ENCODE measurements at places on chromosomes 16 and 17.

DNA sequence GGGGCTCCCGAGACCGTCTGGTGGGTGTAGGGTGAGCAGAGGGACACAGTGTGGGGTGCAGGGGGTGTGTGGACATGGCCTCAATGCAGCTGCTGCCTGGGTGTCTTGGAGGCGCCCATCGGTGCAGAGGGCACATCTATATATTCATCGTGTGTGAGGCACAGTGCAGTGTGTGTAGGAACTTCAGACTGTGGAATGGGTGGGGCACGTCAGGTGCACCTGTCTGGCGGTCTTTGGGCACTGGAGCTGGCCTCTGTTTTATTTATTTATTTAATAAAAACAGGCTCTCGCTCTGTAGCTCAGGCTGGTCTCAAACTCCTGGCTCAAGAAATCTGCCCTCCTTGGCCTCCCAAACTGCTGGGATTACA is 16.8 kb downstream of the LASP1 start:
- no peak for DNase-seq

DNA sequence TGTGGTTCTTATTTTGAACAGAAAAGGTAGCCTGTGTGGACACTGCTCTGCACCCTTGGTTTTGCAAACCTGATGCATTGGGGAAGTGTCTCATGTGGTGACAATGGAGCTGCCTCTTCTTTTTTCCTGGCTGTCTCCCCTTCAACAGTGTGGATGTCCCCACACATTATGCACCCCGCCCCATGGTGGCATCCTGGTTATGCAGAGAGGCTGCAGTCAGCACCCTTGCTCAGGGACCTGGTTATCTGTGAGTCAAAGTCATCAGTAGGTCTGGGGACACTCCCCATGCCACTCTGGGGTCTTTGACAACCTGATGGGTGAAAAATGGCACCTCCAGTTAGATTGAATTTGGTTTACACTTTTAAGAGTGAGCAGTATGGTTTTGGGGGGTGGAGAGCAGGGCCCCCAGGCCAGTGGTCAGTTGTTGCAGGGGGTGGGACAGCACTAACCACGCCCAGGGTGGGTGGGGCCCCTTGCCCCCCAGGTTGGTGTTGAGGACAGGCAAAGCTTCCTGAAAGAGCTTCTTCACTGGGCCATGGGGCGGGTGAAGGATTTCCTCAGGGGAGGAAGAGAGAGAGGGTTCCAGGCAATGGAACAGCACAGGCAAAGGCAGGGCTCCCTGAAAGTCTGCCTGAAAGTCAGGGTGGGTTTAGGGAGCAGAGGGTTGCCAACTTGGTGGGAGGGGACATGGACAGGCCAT is 24.6 kb upstream of the KCNJ12 start:
- peak; percentile 27 for DNase-seq

DNA sequence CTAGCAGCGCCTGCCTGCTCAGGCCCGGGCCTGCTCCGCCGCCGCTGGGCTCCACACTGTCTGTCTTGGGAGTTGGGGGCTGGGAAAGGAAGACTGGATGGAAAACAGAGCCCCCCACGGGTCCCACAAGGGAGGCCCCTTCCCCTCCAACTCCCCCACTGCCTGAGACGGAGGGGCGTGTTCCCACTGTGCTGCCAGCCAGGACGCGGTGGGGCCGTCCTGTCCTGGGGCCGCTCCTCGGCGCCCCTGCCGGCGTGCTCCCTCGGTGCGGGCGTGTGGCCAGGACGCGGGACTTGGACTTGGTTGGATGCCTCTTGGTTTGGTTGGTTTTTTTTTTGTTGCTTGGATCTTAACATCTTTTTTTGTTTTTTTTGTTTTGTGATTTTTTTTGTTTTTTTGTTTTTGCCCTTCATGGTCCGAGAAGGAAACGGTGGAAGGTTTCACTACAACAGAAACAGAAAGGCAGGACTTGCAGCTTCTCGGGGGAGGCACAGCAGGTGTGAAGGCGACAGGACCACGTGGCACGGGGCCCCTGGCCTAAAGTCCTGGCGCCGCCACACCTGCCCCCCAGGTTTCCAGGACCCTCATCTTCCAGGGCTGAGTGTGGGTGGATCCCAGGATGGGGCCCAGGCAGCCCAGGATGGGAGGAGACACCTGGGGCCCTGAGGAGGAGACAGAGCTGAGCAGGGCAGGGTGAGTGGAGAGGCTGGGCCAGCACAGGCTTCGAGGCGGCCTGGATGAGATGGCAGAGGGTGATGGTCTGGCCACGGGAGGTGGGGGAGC is 16.0 kb downstream of the ENGASE start:
- no peak for DNase-seq

DNA sequence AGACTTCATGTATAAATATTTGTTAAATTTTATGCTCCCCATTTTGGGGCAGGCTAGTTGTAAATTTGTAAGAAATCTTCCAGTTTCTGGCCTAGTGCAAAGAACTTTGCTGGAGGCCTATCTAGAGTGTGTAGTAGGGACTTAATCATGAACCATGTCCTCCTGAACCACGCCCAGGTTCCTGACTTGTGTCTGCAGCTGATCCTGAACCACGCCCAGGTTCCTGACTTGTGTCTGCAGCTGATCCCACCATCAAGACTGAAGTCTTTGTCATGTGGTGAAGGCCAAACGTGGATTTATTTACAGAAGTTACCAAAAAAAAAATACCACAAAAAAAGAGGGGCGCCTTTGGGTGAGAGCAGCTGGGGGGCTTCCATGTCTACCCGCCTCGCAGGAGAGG is 33.1 kb downstream of the LMF1 start:
- no peak for DNase-seq

GRCh38 chr16:74936902-74937560 is 47.9 kb downstream of the WDR59 start:
- no peak for DNase-seq

DNA sequence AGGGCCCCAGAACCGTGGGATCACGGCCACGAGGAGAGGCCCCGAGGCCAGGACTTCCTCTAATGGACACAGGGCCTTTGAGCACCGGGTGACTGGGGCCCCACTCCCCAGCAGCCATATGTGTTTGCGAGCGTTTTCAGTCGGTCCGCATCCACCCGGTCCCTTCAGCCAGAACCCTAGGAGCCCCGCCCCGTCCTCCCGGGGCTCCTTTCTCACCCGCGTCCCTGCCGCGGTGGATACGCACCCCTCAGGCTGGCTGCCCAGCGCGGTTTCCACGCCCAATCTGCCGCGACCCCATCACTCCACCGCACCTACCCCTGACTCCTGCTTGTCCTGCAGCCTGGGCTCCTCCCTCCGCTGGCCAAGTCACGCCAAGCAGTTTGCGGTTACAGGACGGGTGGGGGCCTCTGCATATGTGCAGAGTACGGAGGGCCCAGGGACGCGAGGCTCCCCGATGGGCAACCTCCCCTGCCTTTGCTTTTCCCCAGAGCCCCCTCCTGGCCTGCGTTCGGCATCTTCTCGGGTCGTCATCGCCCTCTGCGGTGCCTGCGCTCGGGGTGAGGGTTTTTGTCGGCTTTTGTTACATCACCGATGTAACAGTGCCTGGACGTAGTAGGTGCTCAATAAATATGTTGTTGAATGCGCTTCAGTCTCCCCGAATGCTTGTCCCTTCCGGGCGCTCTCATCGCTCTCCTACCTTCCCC is 1.0 kb upstream of the TTYH2 start:
- peak; percentile 58 for DNase-seq
